Activated naive CD4-positive, alpha-beta T cell (primary cell): ENCODE measurements at places on chromosomes 7 and 10.
A peak's percentile ranks its signal among the peaks of the same experiment; 100 is the strongest.

DNA sequence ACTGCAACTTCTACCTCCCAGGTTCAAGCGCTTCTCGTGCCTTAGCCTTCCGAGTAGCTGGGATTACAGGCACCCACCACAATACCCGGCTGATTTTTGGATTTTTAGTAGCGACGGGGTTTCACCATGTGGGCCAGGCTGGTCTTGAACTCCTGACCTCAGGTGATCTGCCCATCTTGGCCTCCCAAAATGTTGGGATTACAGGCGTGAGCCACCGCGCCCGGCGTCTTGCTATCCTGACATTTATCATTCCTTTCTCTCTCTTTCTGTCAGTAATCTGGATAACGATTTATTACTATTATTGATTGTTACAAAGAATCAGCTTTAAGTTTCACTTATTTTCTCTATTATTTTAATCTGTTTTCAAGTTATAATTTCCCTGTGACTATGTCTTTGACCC, 548.4 kb downstream of the CNTNAP2 start:
- DNase-seq, result no peak

DNA sequence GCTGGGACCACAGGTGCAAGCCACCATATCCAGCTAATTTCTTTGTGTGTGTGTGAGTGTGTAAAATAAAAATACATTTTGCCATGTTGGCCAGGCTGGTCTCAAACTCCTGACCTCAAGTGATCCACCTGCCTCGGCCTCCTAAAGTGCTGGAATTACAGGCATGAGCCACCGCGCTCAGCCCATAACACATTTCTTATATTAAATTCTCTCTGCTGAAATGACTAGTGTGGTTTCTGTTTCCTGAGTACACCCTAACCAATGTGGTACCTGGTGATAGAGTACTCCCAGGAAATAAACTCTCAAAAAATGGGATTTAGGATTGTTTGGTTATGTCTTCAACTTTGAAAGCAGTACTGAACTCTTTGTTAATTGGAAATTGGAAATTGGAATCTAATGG, 19.4 kb upstream of the FHIP2A start:
- no peak for DNase-seq

GRCh38 chr10:99711129-99711719, 20.7 kb downstream of the COX15 start:
- DNase-seq, result no peak

- DNase-seq, result no peak
Measured at GRCh38 chr10:78856421-78856820, 212.3 kb upstream of the ZMIZ1 start.

DNA sequence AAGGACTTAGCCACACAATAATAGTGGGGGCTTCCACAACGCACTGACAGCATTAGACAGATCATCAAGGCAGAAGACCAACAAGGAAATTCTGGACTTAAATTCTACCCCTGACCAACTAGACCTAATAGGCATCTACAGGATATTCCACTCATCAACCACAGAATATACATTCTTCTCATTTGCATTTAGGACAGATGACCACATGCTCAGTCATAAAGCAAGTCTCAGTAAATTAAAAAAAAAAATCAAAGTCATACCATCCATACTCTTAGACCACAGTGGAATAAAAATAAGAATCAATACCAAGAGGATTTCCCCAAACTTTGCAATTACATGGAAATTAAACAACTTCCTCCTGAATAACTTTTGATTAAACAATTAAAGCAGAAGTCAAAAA, 155.9 kb downstream of the CDK14 start:
- DNase-seq, result no peak

DNA sequence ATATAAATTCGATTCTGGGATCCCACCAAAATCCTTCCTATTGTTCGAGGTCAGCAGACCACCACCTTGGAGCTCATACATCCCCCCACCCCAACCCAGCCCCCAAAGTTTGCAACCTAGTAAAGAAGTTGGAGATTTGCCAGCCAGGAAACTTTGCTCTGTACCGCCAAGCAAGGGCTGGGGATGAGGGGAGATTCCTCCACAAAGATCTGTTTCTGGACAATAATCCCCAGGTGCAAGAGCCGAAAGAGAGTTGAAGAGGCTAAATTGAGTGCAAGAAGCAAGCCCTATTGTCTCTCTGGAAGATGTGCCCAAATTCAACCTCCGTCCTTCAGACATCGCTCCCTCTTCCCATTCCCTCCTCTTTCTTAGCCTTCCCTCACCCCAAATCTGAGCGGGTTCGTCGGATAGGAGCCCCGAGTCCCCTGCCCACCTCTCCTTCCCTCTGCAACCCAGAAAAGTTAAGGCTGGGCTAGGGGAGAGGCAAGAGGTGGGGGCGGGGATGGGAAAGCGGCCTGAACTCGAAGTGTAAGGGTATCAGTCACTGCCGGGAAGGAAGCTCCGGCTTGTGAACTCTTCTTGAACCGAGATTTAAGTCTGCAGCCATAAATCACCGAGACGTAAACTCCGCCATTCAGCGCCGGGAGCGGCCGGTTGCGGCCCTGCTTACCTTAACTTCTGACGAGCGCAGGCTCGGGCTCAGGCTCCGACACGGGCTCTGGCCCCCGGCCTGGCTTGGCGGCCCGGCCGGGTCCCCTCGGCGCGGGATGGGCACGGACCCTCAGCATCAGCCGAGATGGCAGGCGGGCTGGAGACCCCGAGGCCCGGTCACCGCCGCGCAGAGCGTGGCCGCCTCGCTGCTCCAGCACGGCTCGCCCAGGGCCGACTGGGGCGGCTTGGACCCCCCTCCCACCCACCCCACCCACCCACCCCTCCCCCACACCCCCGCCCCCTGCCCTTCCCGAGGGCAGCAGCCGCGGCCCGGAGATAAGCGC, 10.8 kb upstream of the HOXA2 start:
- DNase-seq, result no peak

DNA sequence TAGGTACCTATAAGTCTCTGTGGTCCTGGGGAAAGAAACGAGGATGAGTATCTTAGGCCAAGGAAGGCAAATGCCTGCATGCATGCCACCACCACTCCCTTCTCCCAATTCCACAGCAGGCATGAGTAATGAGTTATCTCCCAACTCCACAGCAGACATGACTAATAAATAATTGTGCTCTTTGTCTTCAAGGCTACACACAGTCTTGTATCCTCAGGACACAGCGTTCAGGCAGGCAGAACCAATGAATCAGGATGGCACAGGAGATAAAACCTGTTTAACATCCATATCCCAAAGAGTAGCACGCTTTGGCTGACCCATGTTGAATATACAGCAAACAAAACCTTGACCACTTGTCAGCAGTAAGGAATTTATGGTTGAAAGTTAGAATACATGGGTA, 229.7 kb upstream of the NFE2L3 start:
- DNase-seq, result no peak

GRCh38 chr7:151875942-151876898, 695 bp downstream of the PRKAG2 start:
- DNase-seq, result peak; percentile 30

DNA sequence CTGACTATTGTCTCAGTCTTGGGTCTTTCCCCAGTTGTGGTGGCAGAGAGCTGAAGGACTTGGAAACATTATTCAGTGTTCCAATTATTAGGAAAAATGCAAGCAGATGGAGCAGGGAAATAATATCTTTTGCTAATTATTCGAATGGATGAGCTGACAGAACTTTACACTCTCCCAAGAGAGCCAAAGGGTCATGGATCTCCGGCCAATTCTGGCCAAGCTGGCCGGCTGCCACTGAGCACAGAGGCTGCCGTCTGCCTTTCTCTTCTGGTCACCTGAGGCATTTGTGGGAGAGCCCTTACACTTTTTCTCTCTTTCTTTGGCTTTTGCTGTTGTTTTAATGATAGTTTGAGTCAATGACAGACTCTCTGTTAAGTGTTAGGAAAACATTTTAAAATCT, 22.2 kb upstream of the CNTNAP2 start:
- no peak for DNase-seq

DNA sequence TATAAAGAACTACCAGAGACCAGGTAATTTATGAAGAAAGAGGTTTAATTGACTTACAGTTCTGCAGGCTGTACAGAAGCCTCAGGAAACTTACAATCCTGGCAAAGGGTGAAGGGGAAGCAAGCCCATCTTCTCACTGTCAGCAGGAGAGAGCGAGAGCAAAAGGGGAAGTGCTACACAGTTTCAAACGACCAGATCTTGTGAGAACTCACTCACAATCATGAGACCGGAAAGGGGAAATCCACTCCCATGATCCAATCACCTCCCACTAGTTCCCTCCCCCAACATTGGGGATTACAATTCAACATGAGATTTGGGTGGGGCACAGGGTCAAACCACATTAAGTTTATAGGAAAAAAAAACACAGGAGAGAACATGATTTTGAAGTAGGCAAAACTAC, 222.1 kb upstream of the SHH start:
- DNase-seq, result no peak

- no peak for DNase-seq
Measured at GRCh38 chr10:42111661-42112330, 526.6 kb downstream of the ZNF33B start.
